ENCODE measurements at places on chromosomes 13 and 19.

- DNase-seq: no peak
Observed at GRCh38 chr13:72530471-72530870, 197.0 kb downstream of the MZT1 start.

DNA sequence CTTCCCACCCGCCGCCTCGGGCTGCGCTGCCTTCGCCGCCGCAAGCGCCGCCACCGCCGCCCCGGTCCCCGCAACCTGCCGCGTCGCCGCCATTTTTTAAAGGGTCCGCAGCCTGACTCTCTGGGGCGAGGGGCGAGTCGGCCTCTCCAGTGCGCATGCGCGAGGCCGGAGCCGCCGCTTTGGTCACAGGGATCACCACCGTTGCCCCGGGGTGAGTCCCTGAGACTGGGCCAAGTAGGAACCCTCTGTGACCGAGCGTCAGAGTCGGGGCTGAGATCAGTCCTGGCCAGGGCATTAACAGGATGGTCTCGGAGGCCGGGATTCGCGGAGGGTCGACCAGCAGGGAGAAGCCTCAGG lies 42.6 kb downstream of the ZNF146 start:
- no peak for DNase-seq

GRCh38 chr19:48617146-48617937 lies 1.6 kb downstream of the RPL18 start:
- no peak for DNase-seq

- DNase-seq: no peak
Observed at GRCh38 chr13:80239116-80239515, 101.8 kb downstream of the SPRY2 start.

DNA sequence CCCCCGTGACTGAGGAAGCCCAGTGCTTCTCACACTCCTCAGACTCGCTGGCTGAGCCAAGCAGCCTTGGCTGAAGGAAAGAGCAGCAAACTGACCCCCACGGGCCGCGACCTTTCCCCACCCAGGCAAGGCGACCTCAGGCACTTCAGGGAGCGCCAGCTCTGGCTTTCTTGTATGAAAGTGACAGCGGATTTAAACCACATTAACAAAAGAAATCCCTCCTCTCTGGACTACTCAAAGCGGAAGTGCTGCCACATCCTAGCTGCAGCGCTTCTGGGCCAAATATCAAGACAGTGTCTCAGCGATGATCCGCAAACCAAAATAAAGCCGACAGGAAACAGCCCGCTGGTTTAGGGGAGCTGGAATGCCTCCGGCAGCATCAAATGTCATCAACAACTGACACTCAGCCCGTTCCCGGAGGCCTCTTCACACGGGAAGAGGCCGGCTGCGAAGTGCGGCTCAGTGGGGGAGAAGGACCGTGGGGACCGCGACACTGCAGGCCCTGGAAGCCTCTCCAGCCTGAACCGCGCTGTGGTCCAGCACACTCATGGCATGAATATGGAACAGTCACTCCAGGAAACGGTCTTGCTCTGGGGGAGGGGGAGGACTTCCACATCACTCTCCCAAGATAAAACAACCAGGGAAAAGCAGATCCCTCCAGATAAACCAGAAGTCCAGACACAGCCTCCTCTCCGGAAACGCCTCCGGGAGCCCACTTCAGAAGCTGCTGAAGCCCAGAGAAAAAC lies 1.4 kb downstream of the RASA3 start:
- DNase-seq: peak; percentile 84

DNA sequence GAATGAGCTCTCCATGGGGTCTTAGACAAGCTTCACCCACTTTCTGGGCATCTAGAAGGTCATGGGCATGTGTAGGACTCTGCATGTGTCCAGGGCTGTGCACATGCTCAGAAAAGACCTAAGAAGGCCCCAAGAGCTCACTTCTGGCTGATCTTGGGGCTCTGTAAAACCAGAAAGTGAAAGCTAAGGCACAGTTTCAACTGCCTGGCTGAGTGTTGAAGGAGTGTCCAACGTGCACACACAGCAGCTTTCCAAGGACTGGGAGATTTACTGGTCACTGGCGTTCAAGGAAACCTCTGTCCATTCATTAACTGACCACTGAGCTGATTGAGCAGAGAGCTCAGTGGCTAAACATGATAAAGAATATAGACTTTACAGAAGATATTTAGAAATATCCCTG lies 137.9 kb downstream of the KATNAL1 start:
- DNase-seq: no peak

GRCh38 chr19:6947745-6948144 lies 60.4 kb downstream of the ADGRE1 start:
- peak; percentile 82 for DNase-seq

- no peak for DNase-seq
Observed at GRCh38 chr13:23749288-23749873, 139.8 kb downstream of the MIPEP start.

DNA sequence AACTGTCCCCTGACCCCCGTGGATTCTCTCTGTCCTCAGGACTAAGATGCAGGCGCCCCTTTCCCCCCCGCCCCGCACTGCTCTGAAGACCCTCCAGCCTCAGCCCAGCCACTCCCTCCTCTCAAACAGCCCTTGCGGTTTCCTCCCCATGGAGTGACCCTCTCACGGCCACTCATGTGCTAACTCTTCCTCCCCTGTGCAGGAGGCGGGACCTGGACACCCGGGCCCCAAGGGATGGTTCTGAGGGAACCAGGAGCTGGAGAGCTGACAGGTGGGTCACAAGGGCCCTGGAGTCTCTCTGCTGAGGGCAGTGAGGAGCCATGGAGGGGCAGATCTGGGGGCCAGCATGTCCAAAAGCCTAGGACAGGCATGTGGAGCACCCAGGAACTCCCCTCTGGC lies 1.9 kb downstream of the ISOC2 start:
- no peak for DNase-seq

DNA sequence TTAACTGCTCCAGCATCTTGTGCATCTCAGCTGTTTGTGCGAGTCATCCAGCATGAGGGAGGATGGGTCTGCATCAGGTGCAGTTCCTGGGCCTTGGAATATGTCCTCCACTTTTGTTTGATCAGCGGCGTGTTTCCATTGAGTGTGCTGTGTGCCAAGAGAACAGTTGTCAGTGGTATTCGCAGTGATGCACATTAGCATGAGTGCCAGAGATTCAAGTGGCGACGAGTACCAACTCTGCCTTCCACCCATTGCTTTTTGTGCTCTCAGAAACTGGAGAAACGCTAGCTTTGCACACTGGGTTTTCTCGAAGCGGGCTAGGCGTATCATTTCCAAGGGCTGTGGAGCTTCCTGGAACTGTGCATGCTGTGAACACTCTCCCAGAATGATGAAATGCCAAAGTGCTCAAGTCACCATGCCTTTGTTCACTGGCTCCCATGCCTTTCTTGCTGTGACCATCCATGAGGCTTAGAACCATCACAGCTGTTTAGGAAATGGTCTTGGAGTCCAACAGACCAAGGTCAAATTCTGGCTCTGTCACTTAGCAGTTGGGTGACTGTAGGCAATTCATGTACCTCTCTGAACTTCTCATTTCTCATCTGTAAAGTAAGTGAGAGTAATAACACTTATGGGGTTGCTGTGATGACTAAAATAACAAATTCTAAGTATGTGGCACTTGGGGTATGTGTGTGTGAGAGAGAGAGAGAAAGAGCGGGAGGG lies 18.4 kb downstream of the LRCH1 start:
- no peak for DNase-seq

- no peak for DNase-seq
Observed at GRCh38 chr13:106118050-106118449, 417.4 kb downstream of the EFNB2 start.

- peak; percentile 62 for DNase-seq
Observed at GRCh38 chr19:4352701-4353121, 9.3 kb downstream of the MPND start.

GRCh38 chr13:45603338-45603737 lies 12.2 kb downstream of the ERICH6B start:
- no peak for DNase-seq

GRCh38 chr19:14437578-14438140 lies 4.6 kb downstream of the PKN1 start:
- no peak for DNase-seq

- no peak for DNase-seq
Observed at GRCh38 chr19:6686628-6686975, 16.6 kb upstream of the TNFSF14 start.

- DNase-seq: no peak
Observed at GRCh38 chr19:17406046-17406886, 836 bp upstream of the BST2 start.

DNA sequence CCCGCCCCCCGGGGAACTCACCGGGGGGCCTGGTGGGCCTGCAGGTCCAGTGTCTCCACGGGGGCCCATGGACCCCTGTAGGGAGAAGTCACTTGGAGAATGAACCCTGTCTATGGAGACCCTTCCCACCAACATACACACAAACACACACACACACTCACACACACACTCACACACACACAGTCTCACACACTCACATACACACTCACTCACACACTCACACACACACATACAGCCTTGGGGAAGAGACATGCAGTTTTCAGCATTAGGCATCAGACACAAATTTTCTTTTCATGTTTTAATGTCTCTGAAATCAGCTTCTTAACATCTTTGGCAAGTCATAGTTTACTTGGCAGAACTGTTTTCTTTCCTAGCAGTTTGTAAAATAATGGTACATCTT lies 31.0 kb upstream of the OLFM2 start:
- DNase-seq: no peak

DNA sequence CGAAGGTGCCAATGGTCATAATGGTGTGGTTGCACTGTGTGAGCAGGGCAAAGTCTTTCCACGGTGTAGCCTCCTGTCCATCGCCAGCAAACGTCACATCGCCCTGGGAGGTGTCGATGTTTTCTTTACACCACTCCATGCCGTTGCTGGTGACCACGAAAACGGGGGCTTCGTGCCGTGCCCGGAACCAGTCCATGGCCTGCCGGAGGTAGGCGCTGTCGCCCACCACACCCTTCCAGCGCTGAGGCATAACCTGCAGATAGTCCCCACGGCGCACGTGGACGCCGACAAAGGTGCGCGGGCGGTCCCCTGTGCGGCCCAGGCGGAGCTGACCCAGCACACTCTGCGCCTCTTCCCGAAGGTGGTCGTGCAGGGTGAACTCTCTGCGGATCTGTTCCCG lies 2.1 kb downstream of the FUT1 start:
- no peak for DNase-seq

- peak; percentile 100 for DNase-seq
Observed at GRCh38 chr19:47256693-47257410, 527 bp downstream of the CCDC9 start.

DNA sequence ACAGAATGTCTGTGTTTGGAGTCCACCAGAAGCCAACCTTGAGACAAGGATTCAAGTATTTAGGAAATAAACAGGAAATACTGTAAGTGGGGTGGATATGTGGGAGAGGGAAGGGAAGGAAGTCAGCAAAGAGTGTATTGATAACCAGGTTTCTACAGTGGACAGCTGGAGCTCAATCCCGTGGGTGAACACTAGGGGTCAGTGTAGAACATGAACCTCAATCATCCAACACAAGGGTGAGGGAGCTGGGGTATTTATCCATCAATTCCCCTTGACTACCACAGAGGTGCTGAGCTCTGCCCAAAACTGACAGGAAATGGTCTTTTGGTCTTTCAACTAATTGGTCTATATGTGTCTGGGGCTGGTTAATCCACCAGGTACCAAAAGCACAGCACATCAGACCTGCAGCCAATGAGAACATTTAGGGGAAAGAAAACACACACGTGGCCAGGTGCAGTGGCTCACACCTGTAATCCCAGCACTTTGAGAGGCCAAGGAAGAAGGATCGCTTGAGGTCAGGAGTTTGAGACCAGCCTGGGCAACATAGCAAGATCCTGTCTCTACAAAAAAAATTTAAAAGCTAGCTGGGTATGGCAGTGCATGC lies 5.6 kb upstream of the SYDE1 start:
- peak; percentile 81 for DNase-seq

DNA sequence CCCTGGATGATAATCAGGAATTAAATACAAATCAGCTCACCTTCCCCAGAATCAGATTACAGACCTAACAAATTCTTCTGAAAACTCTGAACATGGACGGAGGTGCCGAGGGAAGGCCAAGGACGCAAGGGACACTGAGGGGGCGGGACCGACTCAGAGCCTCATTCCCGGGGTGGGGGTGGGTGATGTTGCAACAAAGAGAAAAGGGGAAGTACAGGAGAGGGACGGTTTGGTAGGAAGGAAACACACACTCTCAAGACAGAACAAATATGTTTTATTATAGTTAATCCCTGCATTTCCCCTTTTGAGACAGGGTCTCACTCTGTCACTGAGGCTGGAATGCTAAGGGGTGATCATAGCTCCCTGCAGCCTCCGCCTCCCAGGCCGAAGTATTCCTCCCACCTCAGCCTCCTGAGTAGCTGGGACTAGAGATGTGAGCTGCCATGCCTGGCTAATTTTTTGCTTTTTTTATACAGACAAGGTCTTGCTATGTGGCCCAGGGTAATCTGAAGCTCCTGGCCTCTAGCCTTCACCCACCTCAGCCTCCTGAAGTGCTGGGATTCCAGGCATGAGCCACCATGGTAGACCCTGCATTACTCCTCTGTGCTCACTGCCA lies 786 bp upstream of the LILRA2 start:
- no peak for DNase-seq

- peak; percentile 91 for DNase-seq
Observed at GRCh38 chr19:6772028-6772865, at the start of gene VAV1. TSS of gene VAV1 (plus strand) at chr19:6772708. CDS start at chr19:6772808, 100 bp downstream.

GRCh38 chr19:37997911-37998344 lies 90.9 kb downstream of the SIPA1L3 start:
- DNase-seq: peak; percentile 62

- no peak for DNase-seq
Observed at GRCh38 chr13:20782116-20782708, 8.5 kb upstream of the EEF1AKMT1 start.

GRCh38 chr13:106003651-106004050 lies 531.8 kb downstream of the EFNB2 start:
- DNase-seq: no peak

- no peak for DNase-seq
Observed at GRCh38 chr13:102945324-102945815, 99.5 kb downstream of the ERCC5 start.

DNA sequence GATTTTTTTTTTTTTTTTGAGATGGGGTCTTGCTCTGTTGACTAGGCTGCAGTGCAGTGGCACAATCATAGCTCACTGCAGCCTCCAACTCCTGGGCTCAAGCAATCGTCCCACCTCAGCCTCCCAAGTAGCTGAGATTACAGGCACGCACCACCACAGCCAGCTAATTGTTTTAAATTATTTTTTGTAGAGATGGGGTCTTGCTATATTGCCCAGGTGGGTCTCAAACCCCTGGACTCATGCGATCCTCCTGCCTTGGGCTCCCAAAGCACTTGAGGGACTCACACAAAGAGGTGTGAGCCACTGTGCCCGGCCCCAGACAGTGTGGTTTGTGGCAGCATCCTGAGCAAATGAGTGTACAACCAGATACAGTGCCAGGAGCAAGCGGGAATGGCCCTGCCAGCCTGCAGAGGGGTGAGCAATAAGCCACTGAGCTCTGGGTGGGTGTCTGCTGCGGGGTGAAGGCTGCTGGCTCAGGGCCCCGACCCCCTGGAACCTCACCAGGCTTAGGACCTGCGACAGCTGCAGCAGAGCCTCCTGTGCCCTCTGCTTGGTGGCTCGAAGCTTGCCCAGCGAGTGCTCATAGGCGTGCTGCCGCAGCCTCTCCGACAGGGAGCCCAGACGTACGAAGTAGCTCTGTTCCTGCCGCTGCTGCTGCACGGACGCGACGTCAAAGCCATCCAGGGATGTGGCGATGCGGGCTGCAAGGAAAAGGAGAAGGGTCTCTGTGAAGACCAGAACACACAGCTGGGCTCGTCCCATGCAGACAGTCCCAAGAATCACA lies 15.9 kb upstream of the TICAM1 start:
- DNase-seq: no peak

Measured in activated naive CD4-positive, alpha-beta T cell treated with anti-CD3 and anti-CD28 coated beads for 36 hours (primary cell).